Dermis blood vessel endothelial cell (primary cell): ENCODE measurements at places on chromosomes 3 and 15. TPM values are rescaled to one million over a fixed set of nuclear protein-coding genes. Genes with fewer than 3 reads are reported as not detected.

IQGAP1 gene
- total RNA-seq: 233 and 524 TPM in 2 replicates

CCR4 gene
- total RNA-seq: under 0.01 and 0.05 TPM in 2 replicates

GRCh38 chr3:150184426-150185071 is 213.9 kb upstream of the PFN2 start:
- no peak for DNase-seq

SLC6A20 gene
- total RNA-seq: not detected in 2 replicates

- no peak for DNase-seq
Measured at GRCh38 chr15:74593122-74593521, 22.5 kb upstream of the CLK3 start.

SLC22A13 gene
- 0.17 and 0.19 TPM in 2 replicates for total RNA-seq

DNA sequence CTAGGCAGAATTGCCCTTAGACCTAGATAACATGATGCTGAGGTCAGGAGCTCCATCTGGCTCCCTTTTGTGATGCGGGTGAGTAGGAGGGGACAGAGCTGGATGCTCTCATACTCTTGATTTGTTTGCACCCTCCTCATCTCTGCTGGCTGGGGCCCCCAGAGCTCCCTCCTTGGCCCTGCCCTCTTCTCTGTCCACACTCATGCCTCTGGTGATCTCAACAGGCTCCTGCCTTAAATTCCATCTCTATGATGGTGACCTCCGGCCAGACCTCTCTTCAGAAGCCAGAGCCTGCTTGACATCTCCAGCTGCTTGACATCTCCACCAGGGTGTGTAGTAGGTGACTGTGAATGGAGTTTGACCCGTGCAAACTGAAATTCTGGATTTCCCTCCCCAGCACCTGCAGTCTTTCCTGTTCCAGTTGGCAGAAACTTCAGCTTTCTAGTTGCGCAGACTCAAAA is 4.3 kb upstream of the FGD5 start:
- DNase-seq: no peak

DNA sequence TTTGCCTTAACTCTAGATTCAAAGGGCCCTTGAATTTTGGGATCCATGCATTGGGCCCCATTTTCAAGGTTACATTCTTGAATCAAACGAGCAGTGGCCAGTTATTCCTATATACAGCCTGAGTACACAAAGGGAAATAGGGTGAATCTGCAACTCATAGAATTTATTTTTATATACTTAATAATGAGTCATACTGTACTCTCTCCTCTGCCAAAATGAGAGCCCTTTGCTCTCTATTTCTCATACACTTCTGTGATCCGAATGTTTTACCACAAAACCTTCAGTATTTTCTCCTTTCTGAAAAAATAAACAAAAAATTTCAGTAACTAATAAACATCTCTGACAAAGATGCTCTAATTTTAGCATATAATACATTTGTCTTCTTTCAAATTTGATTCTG is 116.7 kb downstream of the SERPINI1 start:
- DNase-seq: no peak

TRPM1 gene
- 1.9 TPM in 1 of 2 replicates, not detected in the other for total RNA-seq

GRCh38 chr3:32483772-32484171 is 18.9 kb downstream of the CMTM6 start:
- no peak for DNase-seq

- peak; percentile 7 for DNase-seq
Measured at GRCh38 chr3:20097015-20097414, 56.8 kb downstream of the KAT2B start.

GRCh38 chr15:42665827-42666226 is 71.1 kb downstream of the CDAN1 start:
- no peak for DNase-seq

GRCh38 chr3:16070707-16071106 is 103.8 kb upstream of the GALNT15 start:
- DNase-seq: no peak

- peak; percentile 71 for DNase-seq
Measured at GRCh38 chr15:64010719-64011118, 35.6 kb downstream of the DAPK2 start.

GRCh38 chr3:159237226-159237625 is 435.4 kb downstream of the MFSD1 start:
- no peak for DNase-seq

GRCh38 chr3:48931944-48932580 is 13.4 kb downstream of the ARIH2 start:
- DNase-seq: peak; percentile 22

SLC12A1 gene
- under 0.01 TPM in 2 replicates for total RNA-seq

KCNAB1 gene
- total RNA-seq: 0.17 and 1.2 TPM in 2 replicates

DNA sequence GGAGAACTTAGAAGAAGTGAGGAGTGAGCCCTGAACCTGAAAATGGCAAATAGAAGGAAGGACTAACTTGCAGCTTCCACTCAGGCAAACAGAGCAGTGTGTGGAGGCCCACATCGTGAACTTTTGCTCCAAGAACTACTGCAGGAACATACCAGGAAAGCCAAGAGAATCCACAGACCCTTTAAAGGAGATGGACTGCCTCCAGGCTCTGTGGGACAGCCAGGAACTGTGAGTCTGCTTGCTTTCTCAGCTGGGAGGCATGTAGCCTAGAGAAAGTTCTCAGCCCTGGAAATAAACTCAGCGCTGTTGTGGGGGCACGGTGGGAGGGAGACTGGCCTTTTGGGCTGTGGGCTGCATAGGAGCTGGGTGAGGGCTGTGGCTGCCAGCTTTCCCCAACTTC is 93.0 kb downstream of the SNRK start:
- no peak for DNase-seq

TP53BP1 gene
- 62.6 and 76.5 TPM in 2 replicates for total RNA-seq

DNA sequence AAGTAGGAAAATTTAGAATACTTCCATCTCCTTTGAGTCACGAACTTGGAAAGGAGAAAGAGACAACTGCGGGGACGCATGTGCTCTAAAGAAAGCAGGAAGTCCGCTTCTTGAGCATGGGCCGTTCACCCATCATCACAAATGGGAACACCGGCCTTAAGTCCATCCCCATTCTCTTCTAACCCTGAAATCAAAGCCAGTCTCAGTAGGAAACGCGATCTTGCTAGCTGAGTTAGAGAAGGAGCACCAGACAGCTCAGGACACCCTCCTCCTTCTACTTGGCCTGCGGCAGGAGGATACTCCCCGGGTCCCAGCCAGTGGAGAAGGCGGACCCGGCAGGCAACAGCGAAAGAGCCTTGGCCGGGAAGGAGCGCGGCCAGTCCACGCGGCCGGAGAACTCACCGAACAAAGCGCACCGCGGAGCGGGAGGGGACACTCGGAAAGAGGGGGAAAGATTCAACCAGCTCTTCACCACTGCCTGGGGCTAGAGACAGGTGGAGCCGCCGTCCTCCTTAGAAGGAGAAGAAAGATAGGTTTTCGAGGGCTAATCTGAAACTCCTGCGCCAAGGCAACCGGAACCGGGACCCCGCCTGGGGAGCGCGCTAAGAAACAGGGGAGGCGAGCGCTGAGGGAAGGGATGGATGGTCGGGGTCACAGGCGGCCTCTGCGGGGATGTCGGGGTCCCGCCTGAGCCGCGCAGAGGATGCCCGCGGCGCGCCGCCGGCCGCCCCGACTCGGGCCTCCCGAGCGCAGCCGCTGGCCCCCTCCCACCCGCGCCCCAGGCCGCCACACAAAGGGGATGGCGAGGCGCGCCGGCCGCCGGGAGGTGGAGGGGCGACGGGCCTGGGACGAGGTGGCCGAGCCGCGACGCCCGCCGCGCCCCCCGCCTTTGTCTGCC is 818 bp downstream of the SLC4A7 start:
- peak; percentile 75 for DNase-seq

TICRR gene
- total RNA-seq: 2.2 and 7.0 TPM in 2 replicates

NANOGP8 gene
- total RNA-seq: not detected in 2 replicates

DNA sequence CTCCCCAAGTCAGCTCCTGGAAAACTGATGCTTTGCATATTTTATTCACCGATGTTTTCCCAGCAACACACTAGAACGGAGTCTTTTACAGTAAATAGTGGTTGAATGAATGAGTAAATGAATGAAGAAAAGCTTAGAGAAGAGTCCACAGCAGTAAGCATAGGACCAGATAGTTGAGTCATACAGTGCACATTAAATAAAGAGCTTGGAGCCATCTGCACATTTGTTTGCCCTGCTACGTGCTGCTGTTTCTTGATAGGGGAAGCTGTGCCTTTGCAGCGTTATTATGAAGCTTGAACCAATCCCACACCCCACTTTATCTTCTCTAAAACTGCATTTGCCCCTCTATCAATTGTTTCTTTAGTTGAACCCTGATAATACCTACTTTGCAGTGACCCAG is 1.2 kb downstream of the FAM98B start:
- no peak for DNase-seq

PHC3 gene
- 21.1 and 21.7 TPM in 2 replicates for total RNA-seq

DNA sequence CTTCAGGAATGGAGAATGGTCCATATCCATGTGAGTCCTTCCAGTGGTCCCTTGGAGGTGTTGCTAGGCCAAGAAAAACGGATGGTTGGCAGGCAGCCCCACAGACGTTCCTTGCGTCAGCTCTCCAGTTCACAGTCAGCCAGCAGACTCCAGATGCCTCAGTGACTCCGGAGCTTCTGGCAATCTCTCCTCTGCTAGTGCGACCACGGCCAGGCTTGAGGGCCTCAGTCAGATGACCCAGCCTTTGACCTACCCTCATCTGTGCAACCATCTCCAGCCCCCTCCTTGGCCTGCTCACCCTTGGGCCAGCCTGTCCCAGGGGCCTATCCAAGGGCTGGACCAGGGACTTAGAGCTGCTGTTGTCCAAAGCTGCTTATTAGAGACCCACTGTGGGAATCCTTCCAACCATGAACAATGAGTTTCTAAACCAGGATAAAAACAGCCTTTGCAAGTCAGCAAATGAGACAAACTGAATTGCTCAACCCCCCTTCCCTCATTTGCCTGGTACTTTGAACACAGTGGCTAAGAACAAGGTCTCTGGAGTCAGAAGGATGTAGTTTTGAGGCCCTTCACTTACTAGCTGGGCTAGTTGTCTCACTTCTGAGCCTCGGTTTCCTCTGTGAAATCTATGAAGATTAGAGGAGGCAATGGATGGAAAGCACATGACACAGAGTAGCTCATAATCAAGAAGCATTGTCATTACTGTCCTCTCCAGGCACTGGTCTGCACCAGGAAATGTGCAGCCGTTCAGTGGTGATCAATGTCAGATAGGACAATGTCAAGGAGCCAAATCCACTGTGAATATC is 44.8 kb downstream of the ANP32A start:
- DNase-seq: no peak

DNA sequence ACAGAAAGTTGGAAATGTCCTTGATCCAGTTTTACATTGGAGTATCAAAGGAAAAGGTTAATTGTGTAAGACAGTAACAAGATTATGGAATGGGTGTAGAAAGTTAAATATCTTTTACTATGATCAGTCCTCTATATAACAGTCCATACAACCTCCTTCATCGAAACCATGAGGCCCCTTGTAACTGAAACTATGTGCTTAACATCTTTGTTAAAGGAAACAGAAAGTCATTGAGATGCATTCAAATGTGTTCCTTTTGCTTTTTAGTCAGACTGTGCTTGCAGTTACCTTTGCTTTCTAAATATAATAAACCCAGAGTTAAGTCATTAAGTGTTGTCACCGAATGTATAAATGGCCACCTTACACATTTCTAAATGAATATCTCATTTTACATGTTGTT is 1298.5 kb downstream of the ROBO2 start:
- no peak for DNase-seq

GRCh38 chr3:106711650-106712049 is 665.6 kb upstream of the CCDC54 start:
- DNase-seq: no peak

FILIP1L gene
- 22.0 and 42.7 TPM in 2 replicates for total RNA-seq

DNA sequence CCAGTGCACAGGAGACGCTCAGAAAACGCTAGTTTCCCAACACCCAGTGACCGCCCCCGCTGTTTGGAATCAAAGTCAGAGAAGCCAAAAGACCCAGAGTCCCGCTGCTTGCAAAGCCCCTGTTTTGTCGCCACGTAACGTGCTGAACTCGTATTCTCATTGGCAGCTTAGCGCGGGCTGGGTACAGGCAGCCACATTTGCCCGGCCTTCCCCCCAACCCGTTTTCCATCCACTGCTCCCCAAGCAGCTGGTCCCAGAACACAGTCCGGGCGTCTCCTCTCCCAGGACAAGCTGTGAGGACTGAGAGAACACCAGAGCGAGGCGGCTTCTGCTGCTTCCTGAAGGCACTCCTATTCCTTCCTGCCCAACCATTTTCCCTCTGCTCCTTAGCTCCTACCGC is 54.8 kb downstream of the RASGRF1 start:
- no peak for DNase-seq

TM4SF18 gene
- 363 and 529 TPM in 2 replicates for total RNA-seq

RAB6B gene
- 1.9 TPM in 2 replicates for total RNA-seq

DNA sequence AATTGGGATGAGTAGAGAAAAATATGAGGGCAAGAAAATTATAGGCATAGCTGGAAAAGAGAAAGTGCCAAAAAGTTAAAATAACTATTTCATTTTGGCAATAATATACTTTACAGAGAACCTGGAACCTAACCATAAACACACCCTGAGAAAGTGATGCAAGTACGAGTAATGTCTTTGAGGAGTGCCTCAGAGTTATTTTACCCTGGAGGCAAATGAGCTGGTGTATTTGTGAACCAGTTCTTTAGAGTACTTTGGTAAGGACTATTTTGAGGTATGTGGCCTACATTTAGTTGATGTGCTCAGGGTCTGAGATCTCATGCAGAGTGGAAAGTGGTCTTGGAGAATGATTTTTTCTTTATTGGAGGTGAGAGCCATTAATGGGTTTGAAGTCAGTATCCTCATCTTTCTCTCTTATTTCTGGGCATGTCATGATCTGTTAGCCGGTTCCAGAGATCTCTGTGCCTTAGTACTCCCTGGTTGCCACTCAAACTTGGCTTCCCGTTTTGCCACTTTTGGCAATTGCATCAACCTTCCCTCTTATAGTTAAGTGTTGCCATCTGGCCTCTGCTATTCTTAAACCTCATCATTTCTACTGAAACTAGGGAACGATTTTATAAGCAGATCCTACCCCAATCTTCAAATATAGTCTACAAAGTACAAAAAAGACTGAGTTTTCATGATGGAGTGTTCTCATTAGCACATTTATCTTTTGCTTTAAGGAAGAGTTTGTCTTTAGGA is 145.7 kb downstream of the EPHA6 start:
- DNase-seq: no peak

RFTN1 gene
- 47.3 and 47.8 TPM in 2 replicates for total RNA-seq

C3orf20 gene
- total RNA-seq: not detected in 2 replicates

DNA sequence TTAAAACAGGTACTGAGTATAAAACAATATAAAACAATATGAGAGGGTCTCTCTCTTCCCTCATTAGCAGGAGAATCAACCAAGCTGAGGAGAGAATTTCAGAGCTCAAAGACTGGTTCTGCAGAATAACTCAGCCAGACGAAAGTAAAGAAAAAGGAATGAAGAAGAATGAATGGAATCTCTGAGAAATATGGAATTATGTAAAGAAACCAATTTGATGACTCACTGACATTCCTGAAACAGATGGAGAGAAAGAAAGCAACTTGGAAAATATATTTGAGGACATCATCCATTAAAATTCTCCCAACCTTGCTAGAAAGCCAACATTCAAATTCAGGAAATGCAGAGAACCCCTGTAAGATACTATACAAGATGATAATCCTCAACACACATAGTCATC is 630.9 kb downstream of the PYDC2 start:
- DNase-seq: no peak

GRCh38 chr3:53880396-53881345 is 1.3 kb downstream of the ACTR8 start:
- peak; percentile 20 for DNase-seq
